ENCODE measurements at places on chromosomes 7 and 10. TPM values are rescaled to one million over a fixed set of nuclear protein-coding genes. Genes with fewer than 3 reads are reported as not detected.

Gene SPDYE2B
- 2.5 TPM for polyA plus RNA-seq

Gene HBP1
- 181 TPM for polyA plus RNA-seq

Gene ZCCHC24
- 48.3 TPM for polyA plus RNA-seq

Gene ZPBP
- polyA plus RNA-seq = not detected

Gene HOXA11
- not detected for polyA plus RNA-seq

Gene SMURF1
- polyA plus RNA-seq = 18.6 TPM

Gene ITGA8
- 55.6 TPM for polyA plus RNA-seq

Gene AKR1E2
- 9.5 TPM for polyA plus RNA-seq

Gene SORBS1
- polyA plus RNA-seq = 30.4 TPM

Gene GPR85
- polyA plus RNA-seq = 1.2 TPM

Gene NOS3
- 11.3 TPM for polyA plus RNA-seq

Gene TET1
- polyA plus RNA-seq = 18.1 TPM

Gene VPS37D
- polyA plus RNA-seq = 10.1 TPM

Gene PSPH
- polyA plus RNA-seq = 22.4 TPM

Gene GRB10
- 51.6 TPM for polyA plus RNA-seq

Gene H2BK1
- not detected for polyA plus RNA-seq

Gene ENKUR
- 1.6 TPM for polyA plus RNA-seq

Gene ABCC2
- polyA plus RNA-seq = 0.75 TPM

Gene TMEM213
- 0.72 TPM for polyA plus RNA-seq

Gene CYP2E1
- 2.0 TPM for polyA plus RNA-seq

Gene TMEM184A
- 2.4 TPM for polyA plus RNA-seq

Gene PDZD7
- polyA plus RNA-seq = 0.48 TPM

Gene STAG3
- polyA plus RNA-seq = 18.1 TPM

Gene CPVL
- 13.2 TPM for polyA plus RNA-seq

Gene UBE2D4
- 15.3 TPM for polyA plus RNA-seq

Gene ARMC3
- 8.5 TPM for polyA plus RNA-seq

All from left lung (tissue), 14 donors.